CD4-positive, alpha-beta T cell treated with Interleukin-6 for 4 hours (primary cell): ENCODE measurements at places on chromosomes 12 and 14.

- DNase-seq = no peak
These were observed 43.2 kb downstream of the KRT80 start for GRCh38 chr12:52148464-52149181.

DNA sequence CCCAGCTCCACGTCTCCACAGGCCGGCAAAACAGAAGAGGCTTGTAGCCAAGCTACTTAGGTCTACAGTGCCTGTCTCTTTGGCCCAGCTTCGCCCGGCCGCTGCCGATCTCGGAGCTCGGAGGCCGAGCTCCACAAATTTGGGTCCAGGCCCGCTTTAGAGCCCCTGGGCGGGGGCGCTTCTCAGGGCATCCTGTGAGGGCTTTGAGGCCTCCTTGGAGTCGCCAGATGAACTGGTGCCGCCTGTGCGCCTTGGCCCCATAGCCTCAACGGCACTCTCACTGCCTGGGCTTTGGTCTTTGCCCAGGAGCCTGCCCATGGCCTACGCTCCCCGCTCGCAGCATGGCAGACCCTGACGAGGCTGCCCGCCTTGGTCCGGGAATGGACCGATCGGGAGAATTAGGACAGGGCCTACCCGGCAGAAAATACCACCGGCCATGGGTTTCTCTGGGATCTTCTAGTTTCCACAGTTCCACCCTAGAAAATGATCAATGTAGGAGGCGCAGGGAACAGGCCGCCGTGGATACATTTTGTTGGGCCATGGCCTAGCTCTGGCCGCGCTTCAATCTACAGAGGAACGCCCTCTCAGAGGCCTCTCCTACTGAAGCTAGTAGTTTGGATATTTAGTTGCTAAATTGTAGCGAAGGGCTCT, 953 bp upstream of the NKX2-8 start:
- DNase-seq = no peak

- no peak for DNase-seq
These were observed 38.3 kb downstream of the PRMT8 start for GRCh38 chr12:3529281-3529680.

- DNase-seq = no peak
These were observed 210.6 kb upstream of the DIO3 start for GRCh38 chr14:101350691-101351090.

DNA sequence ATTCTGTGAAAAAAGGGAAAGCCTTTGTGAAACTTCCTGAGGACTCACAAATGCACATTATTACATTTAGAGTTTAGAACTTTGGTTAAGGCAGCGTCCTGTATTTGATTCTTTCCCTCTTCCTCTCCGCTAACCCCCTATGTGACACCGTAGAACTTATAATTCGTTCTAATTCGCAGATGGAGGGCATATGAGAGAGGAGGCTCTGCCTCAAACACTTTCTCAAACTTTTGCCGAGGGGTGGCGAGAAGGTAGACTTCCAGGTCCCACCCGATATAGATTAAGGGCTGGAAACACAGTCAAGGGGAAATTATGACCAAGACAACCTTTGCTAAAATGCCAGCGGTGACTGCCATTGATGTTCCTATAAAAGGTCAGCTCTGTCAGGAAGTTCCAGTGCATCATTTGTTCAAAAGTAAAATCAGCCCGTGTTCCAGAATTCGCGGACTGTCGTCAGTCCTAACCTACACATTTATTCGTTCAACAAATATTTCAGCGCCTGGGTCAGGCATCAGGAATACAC, 904 bp upstream of the PAPOLA start:
- no peak for DNase-seq

- DNase-seq = no peak
These were observed 88.2 kb downstream of the TSPAN9 start for GRCh38 chr12:3165078-3165980.

DNA sequence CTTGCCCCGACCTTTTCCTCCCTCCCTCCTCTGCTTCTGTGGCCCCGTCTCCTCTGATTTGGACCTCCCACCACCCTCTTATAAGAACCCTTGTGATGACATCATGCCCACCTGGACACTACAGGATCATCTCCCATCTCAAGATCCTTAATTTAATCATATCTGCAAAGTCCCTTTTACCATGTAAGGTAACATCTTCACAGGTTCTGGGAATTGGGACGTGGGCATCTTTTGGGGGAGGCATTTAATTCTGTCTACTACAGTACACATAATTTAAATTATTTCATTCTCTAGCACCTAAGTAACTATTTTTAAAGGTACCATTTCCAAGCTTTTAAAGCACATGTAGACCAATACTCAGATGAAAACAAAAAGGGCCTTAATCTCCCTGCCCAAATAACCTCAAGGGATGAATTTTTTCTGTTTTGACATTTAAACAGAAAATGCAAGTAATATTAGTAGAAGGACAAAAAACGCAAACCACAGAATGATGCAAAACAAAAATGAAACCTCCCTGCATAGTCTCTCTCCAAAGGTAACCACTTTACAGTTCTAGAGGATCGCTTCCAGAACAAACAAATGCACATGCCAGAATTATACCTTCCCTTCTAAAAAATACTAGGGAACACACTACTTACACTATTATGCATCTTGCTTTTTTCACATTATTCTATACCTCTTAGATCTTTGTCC, 222.1 kb downstream of the AACS start:
- no peak for DNase-seq

GRCh38 chr14:68756000-68756481, 36.8 kb downstream of the ZFP36L1 start:
- no peak for DNase-seq

DNA sequence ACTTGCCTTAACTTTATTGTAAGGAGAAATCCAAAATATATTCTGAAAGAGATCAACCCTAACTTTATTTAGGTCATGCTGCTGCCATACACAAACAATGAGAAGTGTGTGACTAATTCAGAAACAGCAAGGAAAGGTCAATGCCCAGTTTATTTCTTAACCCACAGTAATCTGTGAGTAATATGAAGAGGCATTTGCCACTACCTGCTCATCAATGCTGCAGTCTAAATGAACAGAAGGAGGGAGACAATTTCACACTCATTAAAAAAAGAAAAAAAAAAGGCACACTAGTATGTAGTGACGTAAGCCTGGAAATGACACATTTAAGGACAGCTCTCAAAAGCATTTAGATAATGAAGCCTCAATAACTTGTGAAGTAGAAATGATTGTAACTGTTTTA, 90.5 kb upstream of the FOXN3 start:
- no peak for DNase-seq

- DNase-seq = no peak
These were observed 88.5 kb upstream of the CSRP2 start for GRCh38 chr12:76967181-76967885.

DNA sequence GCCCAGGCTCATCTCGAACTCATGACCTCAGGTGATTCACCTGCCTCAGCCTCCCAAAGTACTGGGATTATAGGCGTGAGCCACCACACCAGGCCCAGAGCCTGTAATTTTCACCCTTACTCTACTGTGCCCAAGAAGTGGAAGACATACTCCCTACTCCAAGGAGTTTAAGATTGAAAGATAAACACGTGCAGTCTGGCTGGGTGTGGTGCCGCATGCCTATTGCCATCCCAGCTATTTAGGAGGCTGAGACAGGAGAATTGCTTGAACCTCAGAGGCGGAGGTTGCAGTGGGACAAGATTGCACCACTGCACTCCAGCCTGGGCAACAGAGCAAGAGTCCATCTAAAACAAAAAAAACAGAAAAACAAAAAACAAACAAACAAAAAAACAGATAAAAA, 90.0 kb downstream of the NINJ2 start:
- DNase-seq = no peak

- DNase-seq = no peak
These were observed 173.8 kb downstream of the AEBP2 start for GRCh38 chr12:19613051-19613535.

- no peak for DNase-seq
These were observed 2.7 kb upstream of the LAG3 start for GRCh38 chr12:6769666-6770065.

DNA sequence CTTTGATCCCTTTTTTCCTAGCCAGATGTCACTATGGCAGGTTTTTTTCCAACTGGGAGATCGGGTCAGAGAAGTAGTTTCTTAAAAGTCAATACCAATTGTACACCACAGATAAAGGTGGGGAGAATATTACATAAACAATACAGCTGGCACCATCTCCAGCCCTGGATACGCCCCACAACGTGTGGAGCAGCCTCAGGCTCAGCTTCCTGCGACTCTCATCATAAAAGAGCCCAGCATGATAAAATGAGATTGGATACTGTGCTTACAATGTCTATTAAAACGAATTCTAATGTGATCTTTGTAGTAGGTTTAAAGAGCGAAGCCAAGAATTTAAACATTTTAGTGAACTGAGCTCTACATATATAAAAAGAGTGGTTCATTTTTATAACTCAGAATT, 21.5 kb downstream of the EFCAB11 start:
- DNase-seq = no peak

DNA sequence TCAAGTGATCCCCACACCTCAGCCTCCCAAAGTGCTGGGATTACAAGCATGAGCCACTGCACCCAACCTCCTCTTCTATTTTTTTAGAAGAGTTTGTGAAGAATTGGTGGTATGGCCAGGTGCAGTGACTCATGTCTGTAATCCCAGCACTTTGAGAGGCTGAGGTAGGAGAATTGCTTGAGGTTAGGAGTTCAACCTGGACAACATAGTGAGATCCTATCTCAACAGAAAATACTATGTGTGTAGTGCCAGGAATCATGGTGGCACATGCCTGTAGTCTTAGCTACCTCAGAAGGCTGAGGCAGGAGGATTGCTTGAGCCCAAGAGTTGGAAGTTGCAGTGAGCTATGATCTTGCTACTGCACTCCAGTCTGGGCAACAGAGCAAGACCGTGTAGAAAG, 5.5 kb upstream of the ATF7 start:
- no peak for DNase-seq

DNA sequence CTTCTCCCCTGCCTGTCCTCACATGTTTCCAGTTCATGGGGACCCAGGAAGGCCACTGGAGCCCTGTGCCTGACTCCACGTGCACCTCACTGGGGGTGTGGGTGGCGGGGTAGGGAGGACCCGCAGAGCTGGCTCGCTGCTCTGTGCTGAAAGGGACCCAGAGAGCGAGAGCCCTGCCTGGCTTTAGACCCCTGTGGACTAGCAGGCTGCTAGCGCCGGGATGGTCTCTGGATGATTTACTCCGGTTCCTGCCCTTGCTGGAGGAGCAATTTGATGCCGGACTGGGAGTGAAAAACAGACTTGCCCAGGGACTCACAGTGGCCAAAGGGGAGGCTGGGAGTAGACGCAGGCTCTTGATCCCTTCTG, 49.0 kb downstream of the NTF3 start:
- no peak for DNase-seq

DNA sequence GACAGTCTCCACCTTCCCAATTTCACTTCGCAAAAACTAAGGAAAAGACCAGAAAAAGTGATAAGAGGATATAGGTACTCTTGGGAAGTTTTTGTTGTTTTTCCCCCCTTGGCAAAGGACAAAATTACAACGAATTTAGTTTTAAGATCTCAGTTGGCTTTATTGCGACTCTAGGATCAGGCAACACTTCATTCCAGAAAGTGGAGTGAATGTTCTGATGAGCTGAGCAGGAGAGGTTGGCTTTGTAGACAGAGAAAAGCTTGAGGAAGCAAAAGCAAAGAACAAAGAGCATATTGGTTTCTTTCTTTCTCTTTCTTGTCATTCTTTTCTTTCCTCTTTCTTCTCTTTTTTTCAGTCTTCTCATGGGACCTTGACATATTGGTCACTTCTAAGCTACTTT, 640 bp upstream of the ZFYVE1 start:
- no peak for DNase-seq

DNA sequence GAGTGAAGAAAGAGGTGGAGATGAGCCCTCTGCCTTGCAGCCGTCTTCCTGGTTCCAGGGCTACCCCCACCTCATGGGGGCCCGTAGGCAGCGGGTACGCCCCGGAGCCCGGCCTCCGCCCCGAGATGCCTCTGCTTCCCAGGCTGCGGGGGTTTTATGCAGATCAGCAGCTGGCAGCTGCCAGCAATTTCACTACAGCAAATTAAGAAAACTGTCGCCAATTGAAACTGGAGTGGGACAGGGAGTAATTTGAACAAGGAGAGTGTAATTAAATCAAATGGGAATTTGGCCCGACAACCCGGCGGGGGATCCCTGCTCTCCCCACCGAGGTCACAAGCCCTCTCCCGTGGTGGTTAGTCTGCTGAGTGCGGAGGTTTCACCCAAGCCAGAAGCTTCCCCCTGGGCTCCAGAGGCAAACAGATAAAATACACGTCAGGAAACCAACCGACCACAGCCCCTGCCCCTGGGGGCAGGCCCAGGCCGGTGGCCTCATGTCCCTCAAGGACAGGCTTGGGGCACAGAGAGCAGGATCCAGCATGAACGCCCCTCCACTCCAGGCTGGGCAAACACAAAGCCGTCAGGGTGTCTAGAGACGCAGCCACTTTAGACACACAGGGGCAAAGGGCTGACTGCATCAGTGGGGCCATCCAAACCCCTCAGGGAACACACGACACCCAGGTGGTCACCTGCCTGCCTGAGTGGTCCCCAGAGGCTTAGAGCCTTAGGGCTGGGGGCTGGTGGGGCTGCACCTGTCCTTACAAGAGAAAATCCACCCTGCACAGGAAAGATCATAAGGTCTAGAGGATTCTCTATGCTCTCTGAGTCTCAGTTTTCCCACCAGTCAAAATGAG, 53.8 kb downstream of the TESC start:
- DNase-seq = no peak

GRCh38 chr12:89542912-89543592, 17.2 kb upstream of the POC1B start:
- DNase-seq = peak; percentile 74

GRCh38 chr14:35402323-35403113, 2.0 kb downstream of the NFKBIA start:
- peak; percentile 61 for DNase-seq

- no peak for DNase-seq
These were observed 9.9 kb downstream of the DPF3 start for GRCh38 chr14:72883961-72884360.

GRCh38 chr14:68593806-68594536, 198.9 kb downstream of the ZFP36L1 start:
- peak; percentile 28 for DNase-seq

GRCh38 chr12:107818984-107819383, 44.5 kb downstream of the ASCL4 start:
- no peak for DNase-seq

- no peak for DNase-seq
These were observed 38.9 kb downstream of the STXBP6 start for GRCh38 chr14:25011095-25011494.

DNA sequence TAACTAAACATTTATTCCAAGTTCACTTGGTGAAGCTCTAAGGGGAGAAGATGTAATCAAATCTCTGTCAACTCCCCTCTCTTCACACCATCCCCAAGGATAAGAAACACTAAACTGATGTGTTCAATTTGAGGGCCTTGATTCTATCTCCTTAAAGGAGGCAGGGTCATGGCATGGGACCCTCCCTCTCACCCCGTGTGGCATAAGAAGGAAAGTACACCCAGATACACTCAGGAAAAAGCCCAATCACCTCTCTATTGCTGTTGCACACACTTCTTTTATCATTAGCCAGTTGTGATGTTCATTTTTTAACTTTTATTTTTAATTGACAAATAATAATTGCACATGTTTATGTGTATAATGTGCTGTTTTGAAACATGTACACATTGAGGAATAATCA, 35.1 kb downstream of the WASHC3 start:
- DNase-seq = no peak

GRCh38 chr12:120574106-120574505, 7.1 kb downstream of the POP5 start:
- DNase-seq = no peak

GRCh38 chr14:96987086-96987474, 189.9 kb downstream of the VRK1 start:
- peak; percentile 4 for DNase-seq

GRCh38 chr12:102095677-102096263, 24.1 kb downstream of the NUP37 start:
- no peak for DNase-seq
